ENCODE measurements at places on chromosomes 12 and 14.

GRCh38 chr14:68668028-68668427 lies 124.8 kb downstream of the ZFP36L1 start:
- no peak for DNase-seq

GRCh38 chr14:34810028-34810427 lies 65.1 kb downstream of the BAZ1A start:
- DNase-seq = no peak

DNA sequence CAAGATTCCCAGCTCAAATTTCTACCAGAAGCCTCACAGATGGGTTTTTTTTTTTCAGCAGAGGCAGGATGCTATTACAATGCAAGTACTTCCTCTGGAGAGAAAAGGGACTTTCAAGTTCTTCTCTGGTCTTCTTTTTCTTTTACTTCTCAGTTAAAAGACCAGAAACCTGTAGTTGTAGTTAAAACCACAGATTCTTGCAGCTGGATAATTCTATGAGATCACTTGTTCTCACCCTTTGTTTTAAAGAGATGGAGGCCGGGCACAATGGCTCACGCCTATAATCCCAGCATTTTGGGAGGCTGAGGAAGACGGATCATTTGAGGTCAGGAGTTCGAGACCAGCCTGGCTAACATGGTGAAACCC lies 47.6 kb upstream of the OVCH1 start:
- no peak for DNase-seq

GRCh38 chr14:89401761-89402160 lies 15.3 kb downstream of the FOXN3 start:
- no peak for DNase-seq

DNA sequence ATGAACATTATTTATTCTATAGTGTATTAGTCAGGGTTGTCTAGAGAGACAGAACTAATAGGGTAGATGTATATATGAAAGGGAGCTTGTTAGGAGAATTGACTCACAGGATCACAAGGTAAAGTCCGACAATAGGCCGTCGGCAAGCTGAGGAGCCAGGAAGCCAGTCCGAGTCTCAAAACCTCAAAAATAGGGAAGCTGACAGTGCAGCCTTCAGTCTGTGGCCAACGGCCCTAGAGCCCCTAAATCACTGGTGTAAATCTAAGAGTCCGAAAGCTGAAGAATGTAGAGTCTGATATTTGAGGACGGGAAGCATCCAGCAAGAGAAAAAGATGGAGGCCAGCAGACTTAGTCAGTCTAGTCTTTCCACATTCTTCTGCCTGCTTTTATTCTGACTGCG lies 912.2 kb downstream of the FLRT2 start:
- DNase-seq = no peak

Data from iris pigment epithelial cell (primary cell).